ENCODE measurements at places on chromosomes 11 and 22.

GRCh38 chr11:88398372-88398771 lies 60.8 kb upstream of the CTSC start:
- DNase-seq = no peak

DNA sequence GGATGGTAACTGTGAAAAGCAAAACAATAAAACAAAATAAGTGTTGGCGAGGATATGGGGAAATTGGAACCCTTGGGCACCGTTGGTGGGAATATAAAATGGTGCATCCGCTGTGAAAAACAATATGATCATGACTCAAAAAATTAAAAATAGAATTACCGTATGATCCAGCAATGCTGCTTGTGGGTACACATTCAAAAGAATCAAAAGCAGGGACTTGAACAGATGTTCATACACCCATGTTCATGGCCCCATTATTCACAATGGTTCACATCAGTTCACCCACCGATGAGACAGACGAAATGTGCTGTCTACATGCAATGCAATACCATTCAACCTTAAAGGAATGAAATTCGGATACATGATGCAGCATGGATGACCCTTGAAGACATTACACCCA lies 1.2 kb upstream of the DERL3 start:
- no peak for DNase-seq

DNA sequence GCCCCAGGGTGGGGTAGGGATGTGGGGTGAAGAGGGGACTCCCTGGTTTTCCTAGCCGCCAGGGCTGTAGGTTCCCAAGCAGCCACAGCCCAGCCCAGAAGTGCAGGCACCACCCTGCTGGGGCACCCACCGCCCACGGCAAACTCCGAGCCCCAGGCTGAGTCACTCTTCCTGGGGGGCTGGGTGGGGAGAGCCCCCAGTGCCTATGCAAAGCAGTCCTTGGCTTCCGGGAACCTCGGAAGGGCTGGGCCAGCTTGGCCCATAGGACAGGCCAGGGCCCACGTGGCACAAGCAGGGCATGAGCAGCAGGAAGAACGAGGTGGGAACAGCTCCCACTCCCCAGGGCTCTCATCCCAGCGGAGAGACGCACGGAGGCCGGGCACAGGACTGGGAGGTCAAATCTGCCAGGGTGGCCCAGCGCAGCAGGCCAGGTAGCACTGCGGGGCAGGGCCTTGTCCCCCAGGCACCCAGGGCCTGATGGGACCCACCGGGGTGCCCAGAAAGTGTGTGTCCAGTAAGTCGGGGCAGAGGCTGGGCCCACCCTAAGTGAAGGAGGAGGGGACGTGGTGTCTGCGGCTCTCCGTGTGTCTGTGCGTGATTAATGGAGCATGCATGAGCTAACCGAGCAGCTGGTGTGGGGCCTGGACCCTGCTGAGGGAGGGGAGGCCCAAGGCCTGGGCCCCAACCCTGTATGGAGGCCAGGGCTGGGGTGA lies 4.6 kb upstream of the IL17REL start:
- DNase-seq = peak; percentile 91

- DNase-seq = no peak
Observed at GRCh38 chr11:57214494-57214893, 22.6 kb downstream of the APLNR start.

- DNase-seq = no peak
Observed at GRCh38 chr11:116062129-116062489, 557.9 kb upstream of the CADM1 start.

DNA sequence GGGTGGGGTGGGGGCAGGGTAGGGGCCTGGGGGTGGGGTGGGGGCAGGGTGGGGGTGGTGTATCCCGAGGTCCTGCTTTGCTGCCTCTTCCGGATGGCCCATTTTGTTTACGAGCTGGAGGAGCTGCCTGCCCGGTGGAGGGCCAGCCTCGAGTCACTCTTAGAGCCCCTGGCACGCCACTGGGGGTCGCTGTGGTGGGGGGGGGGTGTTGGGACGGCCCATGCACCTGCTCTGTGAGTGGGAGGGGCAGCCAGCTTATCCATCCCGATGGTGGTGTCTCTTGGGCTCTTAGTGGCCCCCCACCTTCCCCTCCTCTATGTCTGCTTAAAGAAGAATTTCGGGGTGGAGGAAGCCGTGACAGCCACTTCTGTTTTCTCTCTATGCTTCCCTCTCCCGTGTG lies 24.6 kb downstream of the MRGPRD start:
- peak; percentile 15 for DNase-seq

- no peak for DNase-seq
Observed at GRCh38 chr22:50282361-50283155, 12.4 kb upstream of the MAPK11 start.

DNA sequence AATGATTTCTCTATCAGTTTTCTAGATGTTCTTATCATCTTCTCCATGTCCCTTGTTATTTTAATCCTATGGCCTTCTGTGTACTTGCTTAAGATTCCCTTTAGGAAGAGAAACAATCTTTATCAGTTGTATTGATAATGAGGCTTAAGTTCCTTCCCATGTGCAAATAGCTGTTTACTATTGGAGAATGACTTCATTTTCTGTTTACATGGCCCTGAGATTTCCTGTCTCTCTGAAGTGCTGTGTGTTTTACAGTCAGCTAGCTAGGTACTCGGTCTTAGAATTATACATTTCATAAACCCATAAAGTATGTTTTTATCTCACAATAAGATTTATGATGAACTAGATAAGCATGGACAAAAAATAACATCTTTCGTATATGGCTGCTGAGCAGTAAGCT lies 67.5 kb upstream of the CCDC179 start:
- DNase-seq = no peak

- no peak for DNase-seq
Observed at GRCh38 chr22:22219140-22219996, 25.2 kb upstream of the VPREB1 start.

DNA sequence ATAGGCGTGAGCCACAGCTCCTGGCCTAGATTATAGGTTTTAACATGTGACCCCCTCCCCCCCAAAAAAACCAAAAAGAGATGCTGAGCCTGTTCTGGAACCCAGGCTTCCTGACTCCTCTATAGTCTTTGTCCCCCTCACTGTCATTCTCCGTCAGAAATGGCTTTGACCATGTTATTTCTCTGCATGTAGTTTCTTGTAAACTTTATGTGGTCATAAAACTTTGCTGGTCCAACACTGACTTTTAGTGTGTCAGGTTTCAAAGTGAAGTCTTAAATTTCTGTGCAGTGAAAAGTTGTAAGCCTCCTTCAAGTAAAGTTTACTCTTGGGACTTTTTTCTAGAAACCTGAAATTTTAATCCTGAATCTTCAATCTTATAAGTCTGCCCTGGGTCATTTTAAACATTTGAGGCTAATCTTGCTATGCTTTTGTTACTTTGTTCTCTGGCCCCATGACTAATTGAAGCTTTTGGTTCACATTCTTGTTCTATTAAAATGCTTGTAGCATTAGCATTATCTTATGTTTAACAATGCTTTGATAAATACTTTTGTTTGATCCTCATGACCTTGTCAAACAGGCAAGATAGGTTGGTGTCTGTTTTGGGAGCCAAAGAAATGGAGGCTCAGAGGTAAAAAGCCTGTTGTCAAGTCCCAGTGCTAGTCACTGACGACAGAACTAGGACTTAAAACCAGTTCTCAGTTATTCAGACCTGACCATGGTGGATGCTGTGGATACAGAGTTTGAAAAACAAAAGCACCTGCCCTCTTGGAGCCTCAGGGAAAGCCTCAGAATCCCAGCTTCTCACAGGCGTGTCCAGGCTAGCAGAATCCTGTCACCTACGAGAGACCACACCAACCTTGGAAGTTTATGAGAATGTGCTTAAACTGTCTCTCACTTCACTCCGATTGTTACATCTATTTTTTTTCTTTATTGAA lies 87.7 kb upstream of the HORMAD2 start:
- DNase-seq = no peak

- no peak for DNase-seq
Observed at GRCh38 chr11:75820645-75821044, 5.6 kb downstream of the UVRAG start.

DNA sequence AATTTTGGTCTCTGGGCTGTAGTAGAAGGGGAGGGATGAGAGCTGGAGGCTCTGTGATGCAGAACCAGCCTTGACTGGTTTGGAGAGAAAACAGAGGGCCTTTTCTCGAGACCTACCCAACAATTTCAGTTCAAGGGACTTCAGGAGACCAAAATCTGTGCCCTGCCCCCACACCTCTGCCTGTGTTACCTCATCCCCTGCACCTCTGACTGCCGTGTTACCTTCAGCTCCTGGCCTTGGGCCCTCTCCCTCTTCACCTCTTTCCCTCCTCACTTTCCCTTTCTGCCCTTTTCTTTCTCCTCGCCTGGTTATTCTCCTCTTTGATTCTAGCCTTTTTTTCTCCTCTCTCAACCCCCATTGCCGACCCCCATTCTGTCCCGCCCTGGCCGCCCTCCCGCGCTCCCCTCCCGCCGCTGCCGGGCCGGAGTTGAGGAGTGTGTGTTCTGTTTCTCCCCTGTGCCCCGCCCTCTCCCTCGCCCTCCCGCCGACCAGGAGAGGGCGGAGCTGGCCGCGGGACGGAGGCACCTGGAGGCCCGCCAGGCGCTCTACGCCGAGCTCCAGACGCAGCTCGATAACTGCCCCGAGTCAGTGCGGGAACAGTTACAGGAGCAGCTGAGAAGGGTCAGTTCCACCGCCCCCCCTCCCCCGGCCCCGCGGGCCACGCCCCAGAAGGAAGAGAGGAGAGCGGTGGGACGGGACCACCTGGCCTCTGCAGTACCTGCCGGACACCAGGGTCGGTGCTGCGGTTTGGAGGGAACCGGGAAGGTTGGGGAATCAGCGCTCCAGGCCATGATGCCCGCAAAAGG lies 27.2 kb downstream of the PHLDB1 start:
- DNase-seq = peak; percentile 28

DNA sequence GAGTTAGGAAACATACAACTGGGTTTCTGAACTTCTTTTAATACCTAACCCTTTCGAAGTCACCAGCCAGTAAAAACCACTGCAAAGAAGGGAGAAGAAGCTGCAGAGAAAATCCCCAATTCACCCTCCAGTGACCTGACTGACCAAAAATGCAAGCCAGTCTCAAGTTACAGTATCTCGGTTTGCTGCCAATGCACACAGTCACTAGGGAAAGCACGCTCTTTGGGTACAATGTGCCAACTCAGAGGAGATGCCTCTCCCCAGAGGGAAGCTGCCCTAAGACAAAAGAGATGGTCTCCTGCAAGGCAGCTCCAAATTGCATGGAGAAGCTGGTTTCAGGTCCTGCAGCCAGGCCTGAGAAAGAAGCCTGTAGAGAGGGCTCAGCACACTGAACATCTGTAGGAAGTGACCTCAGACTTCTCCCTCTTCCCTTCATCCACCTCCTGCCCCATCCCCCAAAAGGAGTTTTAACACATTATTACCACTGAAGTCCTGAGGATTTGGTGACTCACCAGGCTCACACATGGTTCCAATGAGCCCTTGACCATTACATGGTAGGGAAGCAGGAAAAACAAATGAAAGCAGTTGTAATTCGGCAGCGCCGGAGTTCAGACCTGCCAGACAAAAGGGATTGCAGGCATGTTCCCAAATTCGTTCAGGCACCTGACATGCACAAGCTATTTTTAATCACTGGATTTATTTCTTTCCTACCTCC lies 90.1 kb downstream of the ETS1 start:
- DNase-seq = no peak

DNA sequence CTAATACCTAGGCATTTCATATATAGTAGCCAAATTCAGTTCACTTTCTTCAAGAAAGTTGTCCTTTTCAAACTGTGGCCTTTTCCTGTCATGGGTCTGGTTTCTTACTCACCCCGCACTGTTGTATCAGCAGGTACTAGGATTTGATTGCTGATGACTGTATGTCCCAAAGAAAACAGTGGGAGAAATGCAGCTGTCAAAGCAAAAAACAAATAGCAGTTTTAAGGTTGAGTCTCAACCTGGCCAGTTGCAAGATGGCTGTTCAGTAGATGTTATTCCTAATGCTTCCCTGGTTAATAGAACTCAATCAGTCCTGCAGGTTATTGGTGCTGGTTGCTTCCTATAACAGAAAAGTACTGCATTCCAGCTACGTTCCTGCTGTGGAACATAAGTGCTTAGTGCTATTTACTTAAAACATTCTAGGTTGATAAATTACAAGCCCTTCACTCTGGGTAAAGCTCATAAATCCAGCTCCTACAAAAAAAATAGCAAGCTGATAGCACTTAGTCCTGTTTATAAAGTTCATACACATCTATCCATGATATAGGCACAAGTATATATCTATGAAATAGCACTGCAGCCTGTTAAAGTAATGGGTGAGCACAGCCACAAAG lies 26.6 kb downstream of the NF2 start:
- no peak for DNase-seq

DNA sequence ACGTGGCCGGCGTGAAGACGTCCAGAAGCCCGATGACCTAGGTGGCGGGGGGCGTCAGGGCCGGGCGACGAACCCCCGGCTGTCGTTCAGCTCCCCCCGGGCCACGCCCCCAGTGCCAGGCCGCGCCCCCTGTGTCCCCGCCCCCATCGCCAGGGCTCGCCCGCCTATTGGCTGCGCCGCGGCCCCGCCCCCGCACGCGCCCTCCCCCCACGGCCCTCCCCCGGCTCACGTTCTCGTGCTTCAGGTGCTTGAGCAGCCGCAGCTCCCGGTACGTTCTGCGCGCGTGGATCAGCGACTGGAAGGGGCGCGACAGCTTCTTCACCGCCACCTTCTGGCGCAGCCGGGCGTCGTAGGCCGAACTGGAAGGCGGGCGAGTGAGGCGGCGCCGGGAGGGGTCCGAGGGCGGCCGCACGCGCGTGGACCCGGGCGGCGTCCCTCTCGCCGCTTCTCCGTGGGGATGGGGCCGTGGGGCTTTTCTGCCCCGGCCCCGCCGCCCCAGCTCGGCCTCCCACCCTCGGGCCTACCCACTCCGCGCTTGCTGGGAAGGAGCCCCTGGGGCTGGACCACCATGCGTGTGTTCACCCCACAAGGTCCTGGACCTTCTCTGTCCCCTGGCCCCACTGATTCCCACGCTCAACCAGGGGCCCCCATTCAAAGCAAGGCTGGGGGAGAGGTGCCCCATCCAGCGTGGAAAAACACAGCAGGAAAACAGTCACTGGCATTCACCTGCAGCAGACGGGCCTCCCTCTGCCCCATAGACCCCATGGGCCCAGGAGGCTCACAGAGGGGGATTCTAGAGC lies 2.4 kb downstream of the MAPK11 start:
- DNase-seq = peak; percentile 69

- DNase-seq = no peak
Observed at GRCh38 chr22:32531931-32532819, 57.6 kb downstream of the FBXO7 start.

GRCh38 chr11:13620063-13620462 lies 48.4 kb upstream of the FAR1 start:
- DNase-seq = no peak

GRCh38 chr11:9862981-9863380 lies 199.1 kb downstream of the SWAP70 start:
- DNase-seq = no peak

GRCh38 chr11:5983443-5983842 lies 3.3 kb downstream of the OR52L1 start:
- no peak for DNase-seq

- DNase-seq = peak; percentile 40
Observed at GRCh38 chr11:96074551-96075310, 150.8 kb upstream of the MTMR2 start.

DNA sequence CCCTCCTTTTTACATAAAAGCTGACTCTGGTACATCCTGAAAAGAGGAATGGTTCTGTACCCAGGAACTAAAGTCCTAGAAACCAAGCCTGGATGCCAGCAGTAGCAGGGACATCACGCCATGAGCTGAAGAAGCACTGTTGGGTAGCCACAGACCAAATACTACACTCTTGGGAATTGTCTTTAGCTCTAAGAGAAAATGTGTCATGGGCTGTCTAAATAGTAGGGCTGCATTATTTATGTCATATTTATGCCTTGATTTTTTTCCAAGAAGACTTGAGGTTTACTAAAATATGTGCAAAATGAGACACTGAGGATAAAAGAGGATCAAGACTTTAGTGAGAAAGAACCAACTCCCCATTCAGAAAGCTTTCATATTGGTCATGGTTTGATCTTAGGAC lies 213.6 kb downstream of the RAB38 start:
- DNase-seq = no peak
